ENCODE measurements at places on chromosomes 7 and 10.

DNA sequence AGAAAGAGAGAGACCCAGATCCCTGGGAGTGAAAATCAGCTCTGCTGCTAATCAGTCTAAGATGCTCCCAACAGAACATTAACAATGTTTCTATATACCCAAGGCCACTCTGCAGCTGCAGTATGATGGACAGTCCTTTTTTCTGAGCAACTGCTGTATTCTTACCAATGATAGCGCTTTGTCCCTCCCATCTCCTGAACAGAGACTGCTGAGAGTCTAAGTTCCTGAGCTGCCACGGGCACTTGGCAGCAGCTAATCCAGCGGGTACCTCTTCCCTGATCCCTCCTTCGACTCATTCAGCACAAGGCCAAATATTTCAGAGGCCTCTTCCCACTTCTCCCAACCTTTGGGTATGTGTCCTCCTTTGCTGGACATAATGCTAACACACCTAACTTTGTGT is 7.7 kb downstream of the CPVL start:
- DNase-seq = no peak

- DNase-seq = no peak
Measured at GRCh38 chr10:10110844-10111490, 906.7 kb upstream of the CELF2 start.

DNA sequence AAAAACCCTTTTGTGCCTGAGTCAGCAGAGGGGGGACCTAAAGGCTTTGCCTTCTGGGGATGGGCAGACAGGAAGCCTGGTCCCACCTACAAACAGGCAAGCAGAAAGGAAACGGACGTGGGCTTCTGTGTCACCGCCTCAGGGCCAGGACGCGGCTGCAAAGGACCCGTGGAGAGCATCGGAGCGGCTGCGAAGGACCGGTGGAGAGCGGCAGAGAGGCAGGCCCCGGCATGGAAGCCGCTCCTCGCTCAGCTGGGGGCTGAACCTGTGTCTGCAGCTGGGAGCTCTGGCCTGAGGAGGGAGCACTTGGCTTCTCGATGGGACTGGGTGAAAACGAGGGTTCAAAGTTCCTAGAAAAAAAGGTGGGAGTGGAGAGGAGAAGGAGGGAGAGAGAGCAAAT is 125.4 kb upstream of the PPP2R2D start:
- no peak for DNase-seq

DNA sequence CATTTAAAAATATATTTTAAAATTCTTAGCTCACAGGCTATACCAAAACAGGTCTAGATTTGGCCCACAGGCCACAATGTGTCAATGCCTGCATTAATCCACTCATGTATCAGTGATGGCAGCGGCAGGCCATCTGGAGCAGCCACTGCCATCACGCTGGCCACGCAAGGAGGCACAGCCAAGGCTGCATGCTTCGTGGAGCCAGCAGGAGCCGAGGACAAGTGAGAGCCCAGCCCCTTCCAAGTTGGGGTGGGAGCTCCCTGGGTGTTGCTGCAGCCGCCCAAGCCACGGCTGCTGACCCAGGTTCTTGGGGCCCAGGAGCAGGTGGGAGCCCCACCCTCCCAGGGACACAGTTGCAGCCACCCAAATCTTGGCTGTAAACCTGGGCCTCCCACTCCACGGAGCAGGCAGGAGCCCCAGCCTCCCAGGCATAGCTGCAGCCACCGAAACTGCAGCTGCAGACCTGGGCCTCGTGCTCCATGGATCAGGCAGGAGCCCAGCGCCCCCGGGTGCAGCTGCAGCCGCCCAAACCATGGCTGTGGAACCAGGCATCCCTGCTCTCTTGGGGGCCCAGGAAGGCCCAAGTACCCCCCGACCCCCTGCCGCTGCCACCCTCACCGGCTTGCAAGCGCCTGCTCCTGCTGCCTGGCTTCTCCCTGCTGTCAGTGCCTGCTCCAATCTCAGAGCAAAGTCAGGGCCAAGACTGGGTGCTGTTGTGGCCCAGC is 87.3 kb upstream of the CACUL1 start:
- no peak for DNase-seq

DNA sequence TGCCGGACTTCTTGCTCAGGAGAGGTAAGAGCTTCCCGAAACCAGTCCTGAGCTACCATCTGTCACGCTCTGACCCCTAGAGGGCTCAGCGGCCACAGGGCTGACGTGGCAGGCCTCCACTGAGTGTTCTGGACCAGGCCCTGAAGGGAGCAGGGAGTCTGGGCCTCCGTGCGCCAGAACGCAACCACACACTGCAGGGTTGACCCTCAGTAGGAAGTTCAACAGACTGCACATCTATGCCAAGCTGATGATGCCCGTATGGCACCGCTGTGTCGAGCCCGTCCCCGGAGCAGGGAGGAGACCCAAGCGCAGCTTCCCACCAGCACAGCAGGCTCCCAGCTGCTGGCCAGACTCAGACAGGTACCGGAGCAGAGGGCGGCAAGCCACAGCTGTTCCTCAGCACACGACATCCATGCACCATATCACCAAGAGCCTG is 39.2 kb downstream of the CAMK2B start:
- peak; percentile 3 for DNase-seq

- no peak for DNase-seq
Measured at GRCh38 chr10:127987467-127988380, 80.8 kb downstream of the PTPRE start.

DNA sequence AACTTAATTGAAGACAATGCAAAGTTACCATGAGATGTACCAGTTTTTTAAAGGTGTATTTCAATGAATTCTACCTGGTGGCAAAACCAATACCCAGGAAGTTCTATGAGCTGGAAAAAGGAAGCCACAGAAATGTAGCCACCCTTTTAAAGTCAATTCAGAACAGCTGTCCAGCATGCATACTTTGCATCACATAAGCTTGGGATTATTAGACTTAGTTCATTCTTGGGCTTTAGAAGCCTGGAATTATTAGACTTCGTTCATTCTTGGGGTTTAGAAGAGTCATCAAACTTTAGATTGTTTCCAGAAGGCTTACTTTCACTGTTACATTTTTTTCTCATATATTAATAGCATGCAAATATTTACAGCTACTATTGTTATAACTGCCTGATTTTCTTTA is 20.9 kb downstream of the SLC25A13 start:
- no peak for DNase-seq

GRCh38 chr7:74527842-74528241 is 74.1 kb downstream of the GTF2IRD1 start:
- DNase-seq = peak; percentile 86

DNA sequence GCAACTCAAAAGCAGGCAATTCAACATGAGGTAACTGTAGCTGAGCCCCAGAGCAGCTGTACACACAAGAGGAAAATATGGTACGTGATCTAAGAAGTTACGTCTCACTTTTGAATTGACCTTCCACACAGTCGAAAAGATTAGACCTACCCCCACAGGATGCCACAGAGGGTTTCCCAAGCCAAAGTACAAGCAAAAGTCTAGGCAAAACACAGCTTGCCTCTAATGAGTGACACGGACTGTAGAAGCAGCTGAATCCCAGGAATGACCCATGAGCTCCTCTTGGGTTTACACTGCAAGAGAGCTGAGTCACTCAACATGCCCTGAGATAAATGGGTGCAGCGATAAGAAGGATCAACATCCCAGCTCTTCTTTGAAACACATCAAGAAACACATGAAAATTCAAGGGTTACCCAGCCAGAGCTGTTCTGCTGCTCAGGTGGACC is 9.8 kb downstream of the CREB3L2 start:
- DNase-seq = no peak

GRCh38 chr7:42843205-42843800 is 68.6 kb downstream of the C7orf25 start:
- DNase-seq = peak; percentile 20

DNA sequence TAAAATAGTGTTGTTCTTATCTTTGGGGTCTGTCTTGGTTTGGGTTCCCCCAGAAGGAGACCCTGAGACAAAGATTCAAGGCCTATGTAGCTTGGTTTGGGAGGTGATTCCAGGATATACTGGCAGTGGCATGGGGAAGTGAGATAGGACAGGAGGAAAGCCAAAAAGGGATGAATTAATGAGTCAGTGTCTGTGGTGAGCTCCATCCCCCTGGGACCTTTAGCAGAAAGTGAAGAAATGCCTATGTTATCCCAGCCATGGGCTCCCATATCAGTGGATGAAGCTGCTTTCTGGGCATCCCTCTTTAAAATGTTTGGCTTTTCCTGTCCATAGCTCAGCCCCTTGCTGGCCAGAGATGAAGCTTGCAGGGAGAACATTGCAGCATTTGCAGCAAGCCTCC is 217.0 kb upstream of the CTBP2 start:
- DNase-seq = no peak

GRCh38 chr7:151404216-151405011 is 5.4 kb downstream of the WDR86 start:
- DNase-seq = peak; percentile 34

GRCh38 chr7:44381494-44382220 is 56.3 kb upstream of the CAMK2B start:
- no peak for DNase-seq
